ENCODE measurements at places on chromosomes 4 and X.

GRCh38 chr4:185955151-185955770 is 113.7 kb upstream of the TLR3 start:
- DNase-seq = no peak

DNA sequence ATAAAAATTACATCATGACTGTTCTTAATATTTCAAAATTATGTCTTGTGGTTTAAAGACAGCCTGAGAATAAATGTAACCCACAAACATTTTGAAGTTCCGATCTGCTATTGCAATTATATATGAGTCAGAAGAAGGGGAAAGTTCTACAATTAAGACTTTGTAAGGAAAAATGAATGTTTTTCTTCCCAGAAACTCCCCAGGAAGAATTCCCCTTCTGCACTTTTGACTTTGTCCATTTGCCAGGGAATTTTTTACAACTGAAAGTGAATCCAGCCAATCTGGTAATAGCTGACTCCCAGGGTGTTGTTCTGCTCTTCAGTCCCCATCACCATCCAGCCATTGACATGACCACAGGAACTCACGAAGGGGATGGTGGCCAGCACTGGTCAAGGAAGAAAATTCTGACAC is 61.6 kb upstream of the NOCT start:
- peak; percentile 79 for DNase-seq

DNA sequence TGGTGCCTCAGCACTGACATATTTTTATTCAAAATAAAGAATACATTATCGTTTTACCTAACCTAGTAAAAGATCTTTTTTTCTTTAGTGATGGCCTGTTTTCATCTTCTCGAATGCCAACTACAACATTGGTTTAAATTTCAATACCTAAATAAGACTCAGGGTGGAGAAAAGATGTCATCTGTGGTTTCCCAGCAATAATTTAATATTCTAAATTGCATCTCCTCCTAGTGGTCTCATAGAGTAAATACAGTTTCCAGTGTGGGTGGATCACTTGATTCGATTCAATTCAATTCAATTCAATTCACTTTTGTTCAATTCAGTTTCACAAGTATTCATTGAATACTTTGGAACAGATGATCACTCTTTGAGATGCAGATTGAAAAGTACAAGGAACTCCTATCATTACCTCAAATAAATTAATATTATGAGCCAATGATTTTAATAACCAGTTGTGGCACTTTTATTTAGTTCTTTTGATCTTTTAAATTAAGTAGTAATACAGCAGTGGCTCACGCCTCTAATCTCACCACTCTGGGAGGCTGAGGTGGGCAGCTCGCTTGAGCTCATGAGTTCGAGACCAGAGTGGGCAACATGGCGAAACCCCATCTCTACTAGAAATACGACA is 427.2 kb downstream of the FAT4 start:
- no peak for DNase-seq

GRCh38 chrX:7163146-7163677 is 15.3 kb upstream of the PUDP start:
- DNase-seq = no peak

- no peak for DNase-seq
Observed at GRCh38 chr4:5463936-5464650, 244.3 kb downstream of the EVC2 start.

- no peak for DNase-seq
Observed at GRCh38 chr4:174192943-174193342, 90.5 kb downstream of the FBXO8 start.

DNA sequence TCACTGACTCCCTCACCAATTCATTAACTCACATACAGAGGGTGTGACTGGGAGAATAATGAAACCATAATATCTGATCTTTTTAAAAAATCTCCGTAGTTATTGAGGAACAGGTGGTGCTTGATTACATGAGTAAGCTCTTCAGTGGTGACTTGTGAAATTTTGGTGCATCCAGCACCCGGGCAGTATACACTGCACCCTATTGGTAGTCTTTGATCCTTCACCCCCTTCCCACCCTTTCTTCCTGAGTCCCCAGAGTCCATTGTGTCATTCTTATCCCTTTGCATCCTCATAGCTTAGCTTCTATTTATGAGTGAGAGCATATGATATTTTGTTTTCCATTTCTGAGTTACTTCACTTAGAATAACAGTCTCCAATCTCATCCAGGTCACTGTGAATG is 1143.8 kb downstream of the PCDH19 start:
- no peak for DNase-seq

GRCh38 chr4:40193016-40193571 is 3.7 kb upstream of the RHOH start:
- no peak for DNase-seq

DNA sequence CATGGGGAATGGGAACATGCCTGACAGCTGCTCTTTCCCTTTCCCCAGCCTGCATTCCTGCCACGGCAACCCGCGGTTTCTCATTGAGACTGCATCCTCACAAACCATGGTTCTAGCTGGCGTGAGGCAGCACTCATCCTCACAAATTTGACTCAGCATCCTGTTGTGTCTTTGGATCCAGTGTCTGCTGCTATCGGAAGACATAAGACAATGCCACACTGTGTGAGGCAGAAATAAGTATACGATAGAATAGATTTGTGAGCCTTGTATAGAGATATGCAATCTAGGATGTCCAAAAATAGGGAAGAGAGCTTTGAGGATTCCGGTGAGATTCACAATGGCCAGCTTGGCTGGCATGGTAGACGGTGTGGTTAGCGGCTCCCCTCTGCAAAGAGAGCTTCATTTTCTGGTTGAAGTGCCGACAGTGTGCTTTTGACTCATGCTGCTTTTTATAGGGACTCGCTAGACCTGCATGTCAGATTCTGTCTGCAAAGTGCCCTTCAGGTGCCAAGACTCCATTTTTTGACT is 161.3 kb upstream of the PSAPL1 start:
- DNase-seq = no peak
